Heart left ventricle (tissue), 16 donors: ENCODE measurements at places on chromosomes 12 and 14. TPM values are rescaled to one million over a fixed set of nuclear protein-coding genes. Genes with fewer than 3 reads are reported as not detected.

LYSET gene
- 20.5 TPM for polyA plus RNA-seq

TMEM233 gene
- 0.08 TPM for polyA plus RNA-seq

DIO3 gene
- 0.21 TPM for polyA plus RNA-seq

WSB2 gene
- 51.8 TPM for polyA plus RNA-seq

RHEBL1 gene
- 0.50 TPM for polyA plus RNA-seq

SMIM41 gene
- 0.65 TPM for polyA plus RNA-seq

TMEM260 gene
- 3.4 TPM for polyA plus RNA-seq

ASB2 gene
- polyA plus RNA-seq, result 289 TPM

TOMM20L gene
- not detected for polyA plus RNA-seq

AQP2 gene
- polyA plus RNA-seq, result not detected

DCN gene
- 397 TPM for polyA plus RNA-seq

LRRK2 gene
- polyA plus RNA-seq, result 2.7 TPM

KCNMB4 gene
- polyA plus RNA-seq, result 2.0 TPM

AICDA gene
- 0.08 TPM for polyA plus RNA-seq

GALNT16 gene
- 17.0 TPM for polyA plus RNA-seq

ACSM4 gene
- polyA plus RNA-seq, result not detected

SLC7A7 gene
- polyA plus RNA-seq, result 1.3 TPM

SLC11A2 gene
- 18.6 TPM for polyA plus RNA-seq

PPP1R36 gene
- polyA plus RNA-seq, result 0.11 TPM

LUM gene
- 21.8 TPM for polyA plus RNA-seq

PTPRR gene
- 0.30 TPM for polyA plus RNA-seq

HOXC4 gene
- not detected for polyA plus RNA-seq

MSI1 gene
- 2.1 TPM for polyA plus RNA-seq
